ENCODE measurements at places on chromosomes 16 and 17.

DNA sequence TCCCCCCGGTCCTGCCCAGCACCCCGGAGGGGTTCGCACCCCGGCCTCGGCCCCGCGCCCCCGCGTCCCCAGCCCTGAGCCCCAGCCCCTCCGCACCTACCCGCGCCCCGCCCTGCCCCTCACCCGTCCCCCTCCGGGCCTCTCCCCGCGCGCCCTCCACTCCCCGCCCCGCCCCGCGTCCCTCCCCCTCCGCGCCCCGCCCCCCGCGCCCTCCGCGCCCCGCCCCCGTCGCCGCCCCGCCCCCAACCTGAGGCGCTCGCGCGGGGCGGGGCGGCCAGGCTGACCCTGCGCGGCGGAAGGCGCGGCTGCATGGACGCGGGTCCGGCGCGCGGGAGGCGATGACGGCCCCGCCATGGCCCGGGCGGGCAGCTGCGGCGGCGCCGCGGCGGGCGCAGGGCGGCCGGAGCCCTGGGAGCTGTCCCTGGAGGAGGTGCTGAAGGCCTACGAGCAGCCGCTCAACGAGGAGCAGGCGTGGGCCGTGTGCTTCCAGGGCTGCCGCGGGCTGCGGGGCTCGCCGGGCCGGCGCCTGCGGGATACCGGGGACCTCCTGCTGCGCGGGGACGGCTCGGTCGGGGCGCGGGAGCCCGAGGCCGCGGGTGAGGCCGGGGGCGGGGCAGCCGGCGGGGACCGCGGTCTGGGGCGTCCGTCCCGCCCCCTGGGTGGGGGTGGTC is at the start of gene SPIRE2:
TSS of gene SPIRE2 (plus strand) at position 277 of the 671 bp plus-strand sequence. CDS start at position 353, 76 bp downstream.
- DNase-seq = peak; percentile 27

GRCh38 chr17:82376042-82376730 is 4.6 kb downstream of the UTS2R start:
- DNase-seq = no peak

- no peak for DNase-seq
These were observed 16.5 kb upstream of the SOX9 start for GRCh38 chr17:72104164-72104862.

- DNase-seq = no peak
These were observed 5.2 kb downstream of the TRAF4 start for GRCh38 chr17:28748852-28749515.

- DNase-seq = no peak
These were observed 29.3 kb downstream of the FOXK2 start for GRCh38 chr17:82548681-82549303.

GRCh38 chr16:31569360-31569717 is 41.6 kb downstream of the AHSP start:
- no peak for DNase-seq

- no peak for DNase-seq
These were observed 4.1 kb upstream of the LCAT start for GRCh38 chr16:67948015-67948414.

DNA sequence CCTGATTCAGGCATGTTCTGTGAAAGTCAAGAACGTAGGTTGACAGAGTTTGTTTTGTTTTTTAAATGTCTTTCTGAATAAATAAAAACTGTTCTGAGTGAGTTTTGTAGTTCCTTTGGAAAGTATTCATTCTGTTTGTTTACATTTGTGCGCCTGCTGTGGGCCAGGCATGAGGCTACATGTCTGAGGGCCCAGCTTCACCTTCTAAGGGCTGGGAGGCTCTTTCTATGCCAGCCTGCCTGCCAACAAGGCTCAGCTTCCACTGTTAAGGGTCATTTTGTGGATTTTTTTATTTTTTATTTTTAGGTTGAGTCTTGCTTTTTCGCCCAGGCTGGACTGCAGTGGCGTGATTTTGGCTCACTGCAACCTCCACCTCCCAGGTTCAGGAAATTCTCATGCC is 6.1 kb downstream of the WWOX start:
- no peak for DNase-seq

- DNase-seq = no peak
These were observed 68.3 kb downstream of the KANSL1 start for GRCh38 chr17:46124695-46125592.

- no peak for DNase-seq
These were observed 1.4 kb downstream of the HAGHL start for GRCh38 chr16:728131-728889.

GRCh38 chr17:17391668-17392370 is 85.0 kb upstream of the MED9 start:
- DNase-seq = peak; percentile 27

DNA sequence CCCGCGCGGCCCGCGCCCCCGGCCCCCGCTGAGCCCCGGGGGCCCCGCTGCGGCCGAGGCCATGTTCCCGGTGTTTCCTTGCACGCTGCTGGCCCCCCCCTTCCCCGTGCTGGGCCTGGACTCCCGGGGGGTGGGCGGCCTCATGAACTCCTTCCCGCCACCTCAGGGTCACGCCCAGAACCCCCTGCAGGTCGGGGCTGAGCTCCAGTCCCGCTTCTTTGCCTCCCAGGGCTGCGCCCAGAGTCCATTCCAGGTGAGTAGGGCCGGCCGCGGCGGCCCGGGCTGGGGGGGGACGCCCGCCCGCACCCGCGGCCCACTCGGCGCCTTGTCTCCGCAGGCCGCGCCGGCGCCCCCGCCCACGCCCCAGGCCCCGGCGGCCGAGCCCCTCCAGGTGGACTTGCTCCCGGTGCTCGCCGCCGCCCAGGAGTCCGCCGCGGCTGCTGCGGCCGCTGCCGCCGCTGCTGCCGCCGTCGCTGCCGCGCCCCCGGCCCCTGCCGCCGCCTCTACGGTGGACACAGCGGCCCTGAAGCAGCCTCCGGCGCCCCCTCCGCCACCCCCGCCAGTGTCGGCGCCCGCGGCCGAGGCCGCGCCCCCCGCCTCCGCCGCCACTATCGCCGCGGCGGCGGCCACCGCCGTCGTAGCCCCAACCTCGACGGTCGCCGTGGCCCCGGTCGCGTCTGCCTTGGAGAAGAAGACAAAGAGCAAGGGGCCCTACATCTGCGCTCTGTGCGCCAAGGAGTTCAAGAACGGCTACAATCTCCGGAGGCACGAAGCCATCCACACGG is 504 bp downstream of the MAZ start:
- DNase-seq = no peak

GRCh38 chr17:56830726-56831368 is 2.9 kb downstream of the C17orf67 start:
- DNase-seq = no peak

- no peak for DNase-seq
These were observed 3.3 kb downstream of the CDH15 start for GRCh38 chr16:89174877-89175276.

DNA sequence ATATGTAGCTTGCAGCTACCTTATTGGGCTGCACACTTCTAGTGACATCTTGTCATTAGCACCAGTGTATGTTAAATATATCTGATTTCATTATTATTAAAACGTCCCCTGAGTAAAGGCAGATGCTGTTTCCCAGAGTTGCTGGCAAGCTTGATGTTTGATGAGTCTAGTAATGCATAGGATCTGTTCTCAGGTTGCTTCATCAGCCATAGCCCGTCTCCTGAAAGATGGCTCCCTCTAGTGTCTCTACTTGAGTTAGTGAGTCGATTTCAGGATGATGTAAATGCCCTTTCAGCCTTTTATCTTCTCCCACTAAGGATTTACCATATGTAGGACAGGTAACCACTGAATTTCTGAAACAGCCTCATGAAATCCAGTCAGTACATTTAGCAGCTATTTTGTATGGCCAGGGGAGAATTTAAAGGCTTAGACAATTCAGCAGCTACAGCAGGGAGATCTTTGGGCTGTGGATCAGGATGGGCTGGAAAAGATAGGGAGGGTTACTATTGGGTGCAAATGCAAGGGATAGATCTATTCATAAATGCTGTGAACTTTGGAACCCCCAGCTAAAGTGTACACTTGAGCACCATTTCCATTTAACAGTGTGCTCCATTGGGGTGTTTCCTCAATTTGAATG is 376.3 kb downstream of the CNTNAP4 start:
- no peak for DNase-seq

- no peak for DNase-seq
These were observed 133.6 kb downstream of the HS3ST3B1 start for GRCh38 chr17:14434506-14434905.

- DNase-seq = no peak
These were observed 1.3 kb upstream of the TRAP1 start for GRCh38 chr16:3718628-3719027.

GRCh38 chr16:72937916-72938794 is 109.8 kb downstream of the ZFHX3 start:
- DNase-seq = no peak

- DNase-seq = no peak
These were observed 186.1 kb downstream of the RPTOR start for GRCh38 chr17:80730739-80731138.

- no peak for DNase-seq
These were observed 19.6 kb upstream of the EFCAB13 start for GRCh38 chr17:47304186-47304585.

DNA sequence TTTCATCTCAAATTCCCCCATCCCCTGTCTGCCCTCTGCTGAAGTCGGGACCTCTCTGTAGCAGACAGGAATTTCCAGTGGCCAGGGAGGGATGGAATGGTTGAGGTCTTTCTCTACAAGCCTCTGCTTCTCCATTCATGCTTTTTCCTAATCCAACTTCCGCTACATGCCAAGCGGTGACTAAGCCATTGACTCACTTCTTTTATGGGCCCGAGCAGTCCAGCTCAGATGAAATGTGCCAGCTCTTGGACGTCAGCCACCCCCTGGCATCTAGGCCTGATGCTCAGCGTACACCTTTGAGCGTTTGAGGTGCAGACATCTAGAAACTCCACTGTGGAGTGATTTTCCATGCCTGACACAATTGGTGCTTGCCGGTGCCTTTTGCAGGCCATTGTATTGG is 40.7 kb upstream of the GPR139 start:
- DNase-seq = no peak

DNA sequence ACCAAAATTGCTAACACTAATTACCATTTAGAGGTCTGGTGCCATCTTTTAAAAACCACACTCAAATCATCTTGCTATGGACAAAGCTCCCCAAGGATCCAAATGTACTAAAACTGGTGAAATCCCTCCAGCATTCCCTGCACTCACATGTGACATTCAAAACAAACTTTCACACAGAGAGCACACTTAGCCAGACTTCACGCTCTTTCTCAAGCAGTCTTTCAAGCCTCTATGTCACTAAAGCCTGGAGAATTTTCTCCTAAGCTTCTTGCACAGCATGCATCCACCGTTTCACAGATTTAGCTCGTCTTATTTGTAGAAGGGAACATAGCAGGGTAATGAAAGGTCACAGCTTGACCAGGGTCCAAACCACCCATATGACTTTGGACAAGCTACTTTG is 19.3 kb downstream of the CMTM3 start:
- no peak for DNase-seq

DNA sequence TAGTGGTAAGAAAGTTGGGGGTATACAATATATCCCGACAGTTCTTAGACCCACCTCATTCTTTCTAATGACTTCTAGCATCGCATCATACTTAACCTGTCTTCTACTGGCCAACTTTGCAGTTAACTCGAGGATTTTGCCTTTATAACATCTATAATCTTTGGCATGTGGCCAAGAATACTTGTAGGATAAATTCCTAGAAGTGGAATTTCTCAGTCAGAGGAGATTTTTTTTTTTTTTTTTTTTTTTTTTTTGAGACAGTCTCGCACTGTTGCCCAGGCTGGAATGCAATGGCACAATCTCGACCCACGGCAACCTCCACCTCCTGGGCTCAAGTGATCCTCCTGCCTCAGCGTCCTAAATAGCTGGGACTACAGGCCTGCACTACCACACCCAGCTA is 253.5 kb downstream of the MRTFB start:
- DNase-seq = no peak

DNA sequence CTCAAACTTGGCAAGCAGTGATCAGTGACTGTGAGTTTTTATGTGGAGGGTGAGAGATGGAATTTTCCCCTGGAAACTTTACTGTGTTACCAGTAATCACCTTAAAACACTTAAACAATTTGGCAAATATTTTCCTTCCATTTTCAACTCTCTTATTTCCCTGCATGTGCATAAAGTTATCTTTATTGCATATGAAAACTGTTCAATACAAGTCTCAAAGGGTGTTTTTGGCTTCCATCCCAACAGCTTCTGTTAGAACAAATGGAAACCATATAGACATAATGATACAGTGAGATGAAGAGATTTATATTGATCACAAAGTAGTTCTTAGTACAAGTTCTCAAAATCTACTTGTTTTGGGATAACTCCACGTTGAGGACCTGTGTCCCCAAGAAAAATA is 36.4 kb upstream of the TANGO6 start:
- no peak for DNase-seq

GRCh38 chr17:67244431-67245072 is 444 bp downstream of the HELZ start:
- no peak for DNase-seq

GRCh38 chr17:29710891-29711418 is 88.2 kb upstream of the CORO6 start:
- no peak for DNase-seq
